ENCODE measurements at places on chromosomes 7 and 10.

- DNase-seq = no peak
Measured at GRCh38 chr7:130207642-130208041, at the start of gene SSMEM1. Gene SSMEM1, plus strand, starts transcription at chr7:130207860. Its CDS starts 51 bp downstream, at chr7:130207911.

DNA sequence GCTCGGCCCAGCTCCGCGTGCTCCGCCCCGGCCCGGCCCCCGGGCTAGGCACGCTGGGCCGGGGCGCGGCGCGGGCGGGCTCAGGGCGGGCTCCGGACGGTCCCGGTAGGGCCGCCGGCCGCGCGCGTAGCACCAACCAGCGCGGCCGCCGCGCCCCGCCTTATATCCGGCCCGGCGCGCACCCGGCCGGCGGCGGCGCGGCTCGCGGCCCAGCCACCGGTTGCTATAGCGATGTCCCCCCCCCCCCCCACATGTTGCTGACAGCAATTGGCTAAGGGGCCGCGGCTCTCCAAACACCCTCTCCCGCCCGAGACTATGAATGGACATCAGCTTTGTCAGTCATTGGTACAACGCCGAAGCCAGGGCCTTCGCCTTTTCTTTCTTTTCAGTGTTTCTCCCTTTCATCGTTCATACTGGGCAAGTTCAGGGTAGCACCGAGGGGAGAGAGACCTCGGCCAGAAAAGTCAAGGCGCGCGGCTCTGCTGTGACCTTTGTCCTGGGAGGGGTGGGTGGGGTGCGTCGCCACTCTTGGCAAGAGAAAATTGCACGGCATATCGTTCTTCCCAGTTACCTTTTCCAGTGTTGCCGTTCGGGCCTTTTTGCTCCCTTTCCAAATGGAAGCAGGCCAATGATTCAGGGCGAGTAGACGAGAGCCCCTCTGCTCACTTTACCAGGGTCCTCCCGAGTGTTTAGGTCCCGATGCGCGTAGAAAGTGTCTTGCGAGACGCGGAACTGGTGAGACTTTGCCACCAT, 354.2 kb downstream of the DNAJB6 start:
- DNase-seq = peak; percentile 69

DNA sequence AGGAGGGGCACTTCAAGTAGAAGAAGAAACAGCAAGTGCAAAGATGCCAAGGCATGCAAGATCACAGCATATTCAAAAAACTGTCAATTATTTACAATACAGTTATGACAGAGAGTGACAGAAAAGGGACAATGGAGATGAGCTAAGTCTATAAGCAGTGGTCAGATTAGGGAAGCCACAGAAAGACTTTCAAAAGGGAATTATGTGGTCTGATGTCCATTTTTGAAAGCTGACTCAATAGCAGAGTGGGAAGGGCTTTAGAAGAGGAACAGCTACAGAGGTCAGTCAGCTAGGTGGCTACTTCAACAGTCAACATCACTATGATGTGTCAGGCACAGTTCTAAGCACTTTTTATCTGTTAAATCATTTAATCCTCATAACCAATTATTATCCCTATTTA, 45.2 kb upstream of the SPOCK2 start:
- no peak for DNase-seq

GRCh38 chr10:102603946-102604345, 40.3 kb upstream of the TRIM8 start:
- no peak for DNase-seq

GRCh38 chr10:119942973-119943372, 50.4 kb downstream of the SEC23IP start:
- DNase-seq = no peak

DNA sequence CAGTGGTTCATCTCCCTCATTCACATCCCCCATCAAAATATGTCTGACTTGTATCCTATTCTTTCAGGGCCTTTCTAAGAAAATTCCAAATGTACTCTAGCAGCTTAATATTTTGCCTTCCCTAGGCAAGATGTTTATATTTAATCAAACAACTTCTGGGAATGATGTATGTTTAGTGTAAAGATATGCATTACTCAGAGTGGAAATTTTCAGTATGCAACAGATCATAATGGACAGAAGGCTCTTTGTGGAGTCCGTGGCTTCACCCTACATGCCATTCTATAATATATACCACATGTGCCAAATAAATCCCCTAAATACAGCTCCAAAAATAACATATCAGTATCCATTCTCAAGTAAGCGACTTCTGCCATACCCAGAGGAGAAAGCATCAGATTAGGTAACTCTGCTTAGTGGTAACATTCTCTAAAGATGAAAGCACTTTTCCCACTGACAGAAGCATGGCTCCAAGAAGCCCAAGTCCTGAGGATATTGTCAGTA, 316.6 kb downstream of the KCNMA1 start:
- DNase-seq = no peak

DNA sequence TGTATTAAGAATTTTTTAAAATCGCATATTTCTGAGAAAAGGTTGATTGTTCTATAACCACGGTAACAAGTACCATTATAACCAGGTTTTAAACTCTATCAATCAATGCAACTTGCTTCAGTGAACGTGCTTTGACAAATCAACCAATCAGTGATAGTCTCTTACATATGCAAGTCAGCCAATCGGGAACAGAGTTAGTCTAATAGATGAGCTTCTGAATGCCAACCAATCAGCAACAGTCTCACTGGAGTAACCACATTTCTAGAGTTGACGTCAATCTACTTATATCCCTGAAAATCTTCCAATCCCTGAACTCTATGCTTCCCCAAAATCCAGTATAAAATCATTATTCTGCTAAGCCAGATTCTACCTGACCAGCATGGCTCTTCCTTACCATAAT, 44.7 kb upstream of the TRUB1 start:
- no peak for DNase-seq

DNA sequence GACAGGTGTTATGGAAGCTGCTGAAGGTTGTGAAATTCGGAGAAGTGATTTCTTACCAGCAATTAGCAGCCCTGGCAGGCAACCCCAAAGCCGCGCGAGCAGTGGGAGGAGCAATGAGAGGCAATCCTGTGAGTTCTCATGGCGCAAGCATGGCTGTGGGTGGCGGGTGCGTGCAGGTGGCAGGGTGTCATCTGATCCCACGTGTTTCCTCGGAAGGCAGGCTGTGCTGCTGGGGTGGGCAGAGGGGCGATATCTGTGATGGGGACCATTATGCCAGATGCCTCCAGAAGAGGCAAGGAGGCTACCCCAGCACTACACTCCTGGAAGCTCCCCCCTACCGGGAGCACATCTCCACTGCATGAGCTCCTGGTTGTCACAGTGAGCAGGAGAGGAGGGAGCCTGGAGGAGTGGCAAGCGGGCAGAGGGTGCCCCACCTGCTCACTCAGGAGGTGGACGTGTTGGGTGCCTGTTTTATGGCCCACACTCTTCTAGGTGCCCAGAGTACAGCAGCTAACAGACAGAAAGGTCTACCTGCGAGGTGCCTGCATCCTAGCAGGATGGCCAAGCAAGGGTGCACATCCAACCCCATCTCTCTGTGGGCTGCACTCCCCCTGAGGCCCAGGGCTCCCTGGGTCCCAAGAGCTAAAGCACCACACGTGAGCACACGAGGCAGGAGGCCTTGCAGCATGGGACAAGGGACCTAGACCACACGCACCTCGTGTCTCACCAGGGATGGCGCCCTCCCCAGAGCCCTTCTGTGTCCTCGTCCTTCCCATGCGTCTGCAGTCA, 204.7 kb downstream of the EBF3 start:
- DNase-seq = no peak

GRCh38 chr7:156065400-156065799, 253.1 kb upstream of the SHH start:
- no peak for DNase-seq

GRCh38 chr7:75856536-75856935, 22.3 kb upstream of the RHBDD2 start:
- no peak for DNase-seq

DNA sequence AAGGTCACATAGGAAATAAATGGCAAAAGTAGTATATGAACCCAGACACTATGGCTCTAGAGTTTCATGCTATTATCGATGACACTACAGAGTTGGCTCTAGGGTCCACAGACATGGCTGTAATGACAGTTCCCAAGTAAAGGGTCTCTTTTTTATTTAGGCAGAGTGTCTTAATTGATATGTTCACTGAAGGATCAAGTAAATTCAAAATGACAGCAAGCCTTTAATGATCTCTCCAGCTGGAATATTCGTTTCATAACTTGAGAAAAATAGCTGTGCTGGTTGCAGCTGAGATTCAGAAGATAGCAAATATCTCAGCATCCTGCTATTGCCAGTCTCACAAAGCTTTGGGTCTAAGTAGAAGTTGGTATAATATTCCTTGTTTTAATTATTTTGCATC, 333.6 kb upstream of the MAGI2 start:
- DNase-seq = no peak

- no peak for DNase-seq
Measured at GRCh38 chr7:46226860-46227259, 305.8 kb upstream of the IGFBP3 start.

GRCh38 chr10:6819301-6819700, 239.2 kb upstream of the PRKCQ start:
- DNase-seq = no peak

- no peak for DNase-seq
Measured at GRCh38 chr7:5437987-5438386, 14.4 kb upstream of the TNRC18 start.

DNA sequence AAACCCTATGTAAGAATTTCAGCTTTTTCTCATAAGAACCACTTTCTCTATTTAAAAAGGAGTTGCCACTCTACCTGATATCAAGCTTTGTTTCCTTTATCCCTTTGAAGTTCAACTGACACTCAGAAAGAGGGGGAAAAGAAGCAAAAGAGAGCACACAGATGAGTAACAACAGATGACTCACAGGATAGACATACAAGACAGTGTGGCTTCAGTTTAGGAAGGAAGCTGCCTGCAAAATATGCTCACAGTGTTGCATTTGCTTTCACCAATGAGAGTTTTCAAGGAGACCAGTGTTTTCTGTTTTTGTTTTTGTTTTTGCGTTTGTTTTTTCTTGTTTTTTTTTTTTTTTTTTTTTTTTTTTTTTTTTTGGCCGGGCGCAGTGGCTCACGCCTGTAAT, 1181.6 kb downstream of the DNAJB9 start:
- no peak for DNase-seq

DNA sequence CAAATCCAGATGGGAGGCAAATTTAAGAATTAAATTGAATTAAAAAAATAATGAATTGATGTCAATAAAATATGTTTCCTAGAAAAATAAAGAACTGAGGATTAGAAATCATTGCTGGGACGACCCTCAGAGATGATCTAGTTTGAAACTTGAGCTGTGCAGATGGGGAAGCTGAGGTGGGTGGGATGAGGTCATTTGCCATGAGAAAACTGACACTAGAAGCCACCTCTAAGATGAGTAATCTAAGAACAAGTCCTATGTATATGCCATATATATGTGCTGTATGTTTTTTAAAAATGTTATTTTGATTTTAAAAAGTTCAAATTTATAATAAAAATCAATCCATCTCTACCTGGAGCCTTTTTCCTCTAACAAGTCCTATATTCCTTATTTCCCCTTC, 135.7 kb downstream of the RSU1 start:
- DNase-seq = no peak

- DNase-seq = no peak
Measured at GRCh38 chr7:116726713-116727431, 54.9 kb downstream of the MET start.

- DNase-seq = no peak
Measured at GRCh38 chr10:59405235-59405634, 42.9 kb upstream of the FAM13C start.

DNA sequence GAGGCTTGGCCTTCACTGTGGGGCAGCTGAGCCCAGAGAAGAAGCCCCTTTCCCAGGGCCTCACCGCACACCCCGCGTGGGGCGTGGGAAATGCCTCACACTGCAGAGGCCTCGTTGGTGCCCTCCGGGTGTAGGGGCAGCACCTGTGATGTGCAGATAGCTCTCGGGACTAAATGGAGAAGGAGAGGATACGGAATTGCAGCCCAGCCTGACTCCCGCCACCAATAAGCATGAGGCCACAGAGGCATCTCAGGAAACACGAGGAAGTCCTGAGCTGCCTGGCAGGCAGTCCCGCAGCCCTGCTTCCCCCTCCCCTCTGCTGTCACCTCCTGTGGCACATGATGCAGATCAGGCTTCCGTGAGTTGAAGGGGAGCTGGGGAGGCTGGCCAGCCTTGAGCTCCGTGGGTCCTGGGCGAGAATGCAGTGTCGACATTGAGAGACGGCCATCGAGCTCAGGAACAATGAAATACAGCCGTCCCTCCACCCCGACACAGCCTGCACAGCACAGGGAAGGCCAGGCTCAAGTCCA, 59.6 kb upstream of the PPP2R2D start:
- DNase-seq = no peak

DNA sequence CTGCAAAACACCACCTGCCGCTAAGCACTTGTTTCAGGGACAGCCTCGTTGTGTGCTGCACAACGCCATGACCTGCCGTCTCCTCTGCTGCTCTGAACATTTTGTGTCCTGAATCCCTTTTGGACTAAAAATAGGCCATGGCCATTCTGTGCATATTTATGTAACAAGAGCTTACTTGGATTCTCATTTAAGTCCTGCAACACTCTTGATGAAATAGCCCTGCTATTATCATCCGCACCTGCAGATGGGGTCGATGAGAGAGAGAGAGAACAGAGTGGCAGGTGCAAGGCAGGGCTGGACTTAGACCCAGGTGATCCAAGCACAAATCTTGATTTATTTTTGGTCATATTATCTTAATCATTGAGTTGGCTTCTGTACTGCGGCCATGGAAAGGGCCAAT, 121.2 kb upstream of the PRKCQ start:
- DNase-seq = no peak

GRCh38 chr7:108818742-108819141, 249.1 kb downstream of the DNAJB9 start:
- no peak for DNase-seq

- peak; percentile 27 for DNase-seq
Measured at GRCh38 chr7:28865601-28866144, 92.5 kb downstream of the TRIL start.

DNA sequence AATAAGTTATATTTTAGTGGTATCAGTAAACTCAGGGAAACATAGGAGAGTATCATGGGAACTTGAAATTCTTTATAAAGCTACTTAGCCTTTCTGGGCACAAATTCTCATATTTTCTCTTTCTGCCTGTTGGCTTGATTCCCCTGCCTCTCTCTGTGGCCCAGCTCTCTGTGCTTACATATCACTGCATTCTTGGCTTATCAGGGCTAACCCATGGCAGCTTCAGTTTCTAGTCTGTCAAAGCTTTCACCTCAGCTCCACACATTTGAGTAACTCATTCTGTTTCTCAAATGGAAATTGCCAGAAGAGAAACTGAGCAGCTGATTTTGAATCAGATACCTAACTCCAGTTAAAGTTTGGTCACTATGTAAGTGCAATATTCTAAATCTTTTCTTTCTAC, 713.1 kb downstream of the DNAJB9 start:
- no peak for DNase-seq

- DNase-seq = no peak
Measured at GRCh38 chr10:103578782-103579382, 85.4 kb downstream of the NEURL1 start.

GRCh38 chr7:25628446-25628845, 400.2 kb upstream of the NPVF start:
- no peak for DNase-seq

DNA sequence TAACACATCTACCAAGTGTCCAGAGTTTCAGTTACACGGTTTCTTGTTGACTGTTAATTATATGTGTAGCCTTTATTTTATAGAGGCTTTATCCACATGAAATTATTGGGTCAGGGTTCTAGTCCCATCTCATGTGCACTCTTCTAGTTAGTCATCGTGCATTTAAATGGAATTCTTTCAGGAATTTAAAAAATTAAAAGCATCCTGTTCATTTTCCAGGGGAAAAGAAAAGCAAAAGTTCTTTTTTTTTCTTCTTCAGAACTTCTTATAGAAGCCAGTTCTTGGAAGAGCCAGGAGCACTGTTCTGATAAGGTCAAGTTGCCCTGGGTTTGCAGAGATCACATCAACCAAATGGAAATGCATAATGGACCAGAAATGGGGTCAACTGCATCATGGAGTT, 324.7 kb downstream of the INHBA start:
- DNase-seq = no peak

Measured in hindlimb muscle (tissue), 1 donor.